ENCODE measurements at places on chromosomes 2 and 18.

- DNase-seq, result no peak
Measured at GRCh38 chr2:164114937-164115336, 379.1 kb upstream of the FIGN start.

DNA sequence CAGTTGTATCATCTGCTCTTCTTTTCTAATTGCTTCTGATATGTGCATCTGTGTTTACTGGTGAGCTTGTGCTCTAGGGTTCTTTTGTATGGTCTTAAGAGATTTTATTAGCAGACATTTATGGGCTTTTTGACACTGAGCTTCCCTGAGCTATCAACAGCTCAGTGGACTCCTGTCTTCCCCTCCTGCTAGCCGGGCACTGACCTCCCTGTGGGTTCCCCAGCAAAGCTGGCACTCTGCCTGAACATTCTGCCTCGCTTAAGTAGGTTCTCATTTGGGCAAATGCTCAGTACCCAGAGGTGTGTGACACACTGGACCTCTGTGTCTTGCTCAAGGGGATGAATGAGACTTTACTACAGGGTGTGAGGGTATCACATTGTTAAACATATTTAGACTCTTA, 15.8 kb downstream of the TRAF3IP1 start:
- DNase-seq, result no peak

GRCh38 chr2:102010902-102011301, 19.1 kb downstream of the IL1R2 start:
- DNase-seq, result no peak

DNA sequence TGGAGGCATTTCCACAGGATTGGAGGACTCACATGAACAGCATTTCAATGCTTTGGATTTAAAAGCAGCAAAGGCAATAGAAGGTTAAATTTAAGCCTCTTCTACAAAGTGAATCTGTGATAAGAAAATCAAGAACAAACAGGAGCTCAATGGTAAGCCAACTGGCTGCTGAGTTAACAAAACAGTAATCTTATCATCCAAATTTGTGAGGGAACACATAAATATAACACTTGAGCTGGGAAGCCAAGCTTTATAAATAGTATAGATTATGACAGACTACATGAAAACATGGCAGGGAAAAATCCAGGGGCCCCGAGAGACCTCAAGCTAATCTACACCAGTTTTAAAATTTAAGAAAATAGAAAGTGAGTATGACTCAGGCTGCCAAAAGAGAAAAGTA, 108.5 kb upstream of the PGAP1 start:
- DNase-seq, result peak; percentile 18

DNA sequence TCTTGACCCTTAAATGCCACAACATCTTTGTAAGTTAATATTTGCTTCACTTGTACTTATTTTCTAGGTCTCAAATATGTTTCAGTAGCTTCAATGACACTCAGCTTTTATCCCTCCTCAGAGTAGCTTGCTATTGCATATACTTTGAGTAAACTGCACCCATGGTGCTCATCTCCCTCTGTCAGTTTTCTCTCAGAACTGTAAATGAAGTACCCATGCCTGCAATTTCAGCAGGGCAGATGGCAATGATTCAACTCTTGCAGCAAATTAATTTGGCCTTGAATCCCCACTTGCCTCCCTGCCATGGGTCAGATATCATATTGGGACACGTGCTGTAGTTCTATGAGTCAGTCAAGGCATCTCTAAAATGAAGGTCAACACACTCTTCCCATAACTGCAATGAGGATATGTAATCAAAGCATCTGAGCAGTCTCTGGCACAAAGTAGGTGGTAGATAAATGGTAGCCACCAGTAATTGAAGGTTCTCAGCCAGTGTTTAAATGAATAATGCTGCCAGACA, 225.8 kb downstream of the PIEZO2 start:
- no peak for DNase-seq
